Heart left ventricle (tissue), 16 donors: ENCODE measurements at places on chromosomes 16 and 17. TPM values are rescaled to one million over a fixed set of nuclear protein-coding genes. Genes with fewer than 3 reads are reported as not detected.
A peak's percentile ranks its signal among the peaks of the same experiment; 100 is the strongest.

- DNase-seq = no peak
Measured at GRCh38 chr16:48378836-48379235, 6.4 kb downstream of the SIAH1 start.

- DNase-seq = no peak
Measured at GRCh38 chr16:27483088-27483437, 66.7 kb downstream of the GTF3C1 start.

The NME3 gene
- total RNA-seq = 32.5 TPM

GRCh38 chr17:7177191-7177953 lies 1.8 kb downstream of the ASGR1 start:
- DNase-seq = peak; percentile 57

DNA sequence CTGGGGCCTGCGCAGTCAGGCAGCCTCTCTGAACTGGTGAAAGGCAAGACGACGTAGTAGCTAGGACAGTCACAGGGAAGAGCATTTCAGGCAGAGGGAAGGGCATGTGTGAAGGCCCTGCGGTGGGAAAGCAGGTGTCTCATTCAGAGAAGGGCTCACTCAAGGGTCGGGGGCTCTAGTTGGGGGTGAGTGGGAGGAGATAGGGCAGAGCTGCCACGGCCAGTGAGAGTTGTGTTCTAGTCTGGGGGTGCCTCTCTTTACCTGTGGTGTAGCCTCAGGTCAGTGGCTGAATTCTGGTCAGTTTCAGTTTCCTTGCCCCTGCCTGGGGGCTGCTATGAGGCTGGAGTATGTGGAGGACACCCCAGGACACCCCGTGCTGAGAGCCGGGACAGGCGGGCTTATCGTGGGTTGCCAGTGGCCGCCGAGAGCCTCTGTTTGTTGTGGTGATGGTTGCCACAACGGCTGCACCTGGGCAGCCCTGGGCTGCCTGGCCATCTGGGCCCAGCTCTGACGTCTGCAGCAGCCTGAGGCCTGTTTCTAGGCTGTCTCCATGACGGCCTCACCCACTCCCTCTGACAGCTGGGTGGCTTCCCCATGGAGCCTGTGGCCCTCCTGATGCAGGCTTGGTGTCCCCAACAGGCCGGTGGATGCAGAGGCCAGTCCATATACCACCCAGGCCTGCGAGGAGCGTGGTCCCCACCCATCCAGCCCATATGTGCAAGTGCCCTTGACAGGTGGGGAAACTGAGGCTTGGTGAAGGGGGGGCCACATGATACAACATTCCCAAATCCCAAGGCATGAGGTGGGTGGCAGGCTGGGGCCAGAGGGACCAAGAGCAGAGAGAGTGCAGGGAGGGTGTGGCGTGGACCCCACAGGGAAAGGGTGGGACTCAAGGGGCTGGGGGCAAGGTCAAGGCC lies 10.8 kb downstream of the MAP2K3 start:
- peak; percentile 71 for DNase-seq

GRCh38 chr16:70592106-70592571 lies 54.2 kb upstream of the IL34 start:
- peak; percentile 59 for DNase-seq

The DHRS7B gene
- 20.2 TPM for total RNA-seq

DNA sequence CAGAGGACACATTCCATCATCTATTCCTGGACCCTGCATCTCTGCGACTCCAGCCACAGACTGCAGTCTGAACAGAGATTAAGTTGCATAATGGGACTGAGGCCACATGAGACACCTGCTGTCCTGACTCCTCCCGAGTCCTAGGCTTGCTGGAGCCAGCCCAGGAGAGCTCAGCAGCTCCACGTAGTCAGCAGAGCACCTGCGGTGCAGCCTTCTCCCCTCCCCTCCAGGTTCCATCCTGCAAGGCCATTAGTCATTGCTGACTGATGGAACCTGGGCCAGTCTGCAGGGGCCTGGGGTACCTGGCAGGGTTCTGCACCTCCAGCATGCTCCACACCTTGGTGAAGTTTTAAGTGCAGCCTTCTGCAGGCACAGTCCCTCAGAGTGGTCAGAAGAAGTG lies 76.7 kb downstream of the PLD6 start:
- peak; percentile 29 for DNase-seq

- DNase-seq = peak; percentile 36
Measured at GRCh38 chr16:56888806-56889205, 23.8 kb downstream of the SLC12A3 start.

The ZNF469 gene
- 0.53 TPM for total RNA-seq

- peak; percentile 60 for DNase-seq
Measured at GRCh38 chr17:76524598-76525512, 12.7 kb downstream of the CYGB start.

The MFAP4 gene
- 28.1 TPM for total RNA-seq

DNA sequence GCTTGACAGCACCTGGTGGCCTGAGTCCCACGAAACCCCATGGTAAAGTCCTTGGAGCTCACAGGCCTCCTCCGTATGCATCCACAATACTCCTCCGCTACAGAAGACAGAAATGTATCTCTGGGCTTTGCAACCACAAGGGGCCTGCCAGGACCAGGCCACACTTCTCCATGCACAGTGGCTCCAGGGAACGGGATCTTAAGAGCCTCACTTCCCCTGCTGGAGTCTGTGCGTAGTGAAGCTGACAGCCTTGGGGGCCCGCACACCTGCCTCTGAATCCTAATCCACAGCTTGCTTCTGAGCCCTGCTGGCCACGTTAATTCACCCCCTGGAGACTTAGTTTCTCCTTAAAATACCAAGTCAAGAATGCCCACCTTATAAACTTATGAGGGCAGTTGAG lies 125.7 kb downstream of the COPRS start:
- no peak for DNase-seq

The FOXN1 gene
- total RNA-seq = not detected

DNA sequence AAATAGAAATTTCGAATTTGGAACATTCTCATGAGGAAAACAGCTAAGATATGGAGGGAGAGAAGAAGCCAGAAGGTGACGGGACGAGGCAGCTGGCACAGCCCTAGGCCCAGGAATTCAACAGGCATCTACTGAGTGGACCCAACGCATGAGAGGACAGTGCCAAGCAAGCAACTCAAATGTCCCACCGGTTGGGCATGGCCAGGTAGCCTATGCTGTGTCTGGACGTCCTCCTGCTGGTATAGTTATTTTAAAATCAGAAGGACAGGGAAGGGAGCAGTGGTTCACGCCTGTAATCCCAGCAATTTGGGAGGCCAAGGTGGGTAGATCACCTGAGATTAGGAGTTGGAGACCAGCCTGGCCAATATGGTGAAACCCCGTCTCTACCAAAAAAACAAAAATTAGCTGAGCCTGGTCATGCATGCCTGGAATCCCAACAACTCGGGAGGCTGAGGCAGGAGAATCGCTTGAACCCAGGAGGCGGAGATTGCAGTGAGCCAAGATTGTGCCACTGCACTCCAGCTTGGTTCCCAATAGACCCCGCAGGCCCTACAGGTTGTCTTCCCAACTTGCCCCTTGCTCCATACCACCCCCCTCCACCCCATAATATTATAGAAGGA lies 2.0 kb downstream of the GH1 start:
- DNase-seq = no peak

- DNase-seq = peak; percentile 25
Measured at GRCh38 chr16:15807603-15808009, 49.2 kb downstream of the MYH11 start.

The NECAB2 gene
- total RNA-seq = 0.88 TPM

- no peak for DNase-seq
Measured at GRCh38 chr17:69539781-69540319, 125.4 kb downstream of the MAP2K6 start.

GRCh38 chr17:83128306-83129240 lies 49.2 kb downstream of the METRNL start:
- DNase-seq = no peak

GRCh38 chr17:75829747-75830146 lies 14.5 kb downstream of the UNC13D start:
- no peak for DNase-seq

- no peak for DNase-seq
Measured at GRCh38 chr16:64919929-64920607, 201.8 kb downstream of the CDH11 start.

The CMTM1 gene
- total RNA-seq = 0.67 TPM

DNA sequence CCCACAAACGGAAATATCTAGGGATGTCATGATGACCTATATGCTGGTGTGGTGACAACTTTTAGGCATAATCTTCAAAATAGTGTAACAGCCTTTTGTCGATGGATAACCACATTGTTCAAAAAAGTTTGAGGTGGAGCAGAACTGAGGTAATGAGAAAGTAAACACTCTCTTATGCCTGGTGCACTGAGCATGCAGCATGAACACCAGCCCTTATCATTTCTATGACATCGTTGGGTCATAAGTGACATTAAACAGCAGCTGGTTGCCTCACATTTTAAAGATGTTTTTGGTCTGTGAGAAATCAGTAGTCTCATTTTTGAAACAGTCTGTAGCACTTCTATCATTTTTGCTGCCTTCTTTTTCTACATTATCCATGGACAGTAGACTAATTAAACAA lies 1.8 kb downstream of the KRT23 start:
- no peak for DNase-seq

- DNase-seq = no peak
Measured at GRCh38 chr16:75280331-75280804, 28.9 kb upstream of the BCAR1 start.

- no peak for DNase-seq
Measured at GRCh38 chr17:14813649-14814370, 451.3 kb downstream of the PMP22 start.

GRCh38 chr16:3519581-3519980 lies 18.8 kb downstream of the CLUAP1 start:
- DNase-seq = no peak

The VPS4A gene
- 28.4 TPM for total RNA-seq

The NXPH3 gene
- total RNA-seq = 3.9 TPM

- no peak for DNase-seq
Measured at GRCh38 chr16:55263271-55264250, 60.4 kb upstream of the IRX6 start.

DNA sequence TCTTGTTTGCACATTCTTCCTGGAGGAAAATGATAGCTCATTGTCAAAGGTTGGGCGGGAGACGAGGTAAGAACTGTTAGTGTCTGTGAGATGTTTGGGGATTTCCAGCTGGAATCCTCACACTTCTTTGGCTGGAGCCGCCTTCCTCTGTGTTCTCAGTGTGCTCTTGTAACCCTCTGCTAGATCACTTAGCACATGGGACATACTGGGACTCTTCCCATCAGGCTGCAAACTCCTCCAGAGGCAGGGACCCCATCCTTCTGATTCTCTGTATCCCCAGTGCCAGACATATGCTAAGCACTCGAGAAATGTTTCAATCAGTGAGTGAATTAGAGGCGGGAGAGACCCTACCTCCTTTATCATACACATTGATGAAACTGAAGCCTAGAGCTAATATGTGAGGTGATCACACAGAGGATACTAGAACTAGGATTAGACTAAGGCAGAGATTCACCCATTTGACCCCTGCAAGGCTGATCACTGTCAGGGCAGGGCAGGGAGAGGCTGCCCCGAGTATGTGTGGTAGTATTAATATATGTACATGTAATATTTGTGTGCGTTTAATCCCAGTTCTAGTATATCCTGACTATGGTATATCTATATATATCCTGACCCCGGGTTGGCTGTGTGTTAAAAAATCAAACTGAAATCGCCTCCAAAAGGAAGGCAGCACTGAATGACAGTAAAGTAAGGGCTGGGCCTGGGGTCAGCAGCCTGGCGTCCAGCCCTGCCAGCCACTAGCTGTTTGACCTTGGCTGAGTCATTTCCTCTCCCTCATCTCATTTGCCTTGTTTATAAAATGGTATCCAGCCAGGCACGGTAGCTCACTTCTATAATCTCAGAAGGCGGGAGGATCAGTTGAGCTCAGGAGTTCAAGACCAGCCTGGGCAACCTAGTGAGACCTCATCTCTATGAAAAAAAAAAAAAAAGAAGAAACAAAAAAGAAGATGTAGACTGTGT lies 75.5 kb upstream of the TBX2 start:
- DNase-seq = no peak

The CMC2 gene
- total RNA-seq = 89.0 TPM

The MMP15 gene
- 68.4 TPM for total RNA-seq

DNA sequence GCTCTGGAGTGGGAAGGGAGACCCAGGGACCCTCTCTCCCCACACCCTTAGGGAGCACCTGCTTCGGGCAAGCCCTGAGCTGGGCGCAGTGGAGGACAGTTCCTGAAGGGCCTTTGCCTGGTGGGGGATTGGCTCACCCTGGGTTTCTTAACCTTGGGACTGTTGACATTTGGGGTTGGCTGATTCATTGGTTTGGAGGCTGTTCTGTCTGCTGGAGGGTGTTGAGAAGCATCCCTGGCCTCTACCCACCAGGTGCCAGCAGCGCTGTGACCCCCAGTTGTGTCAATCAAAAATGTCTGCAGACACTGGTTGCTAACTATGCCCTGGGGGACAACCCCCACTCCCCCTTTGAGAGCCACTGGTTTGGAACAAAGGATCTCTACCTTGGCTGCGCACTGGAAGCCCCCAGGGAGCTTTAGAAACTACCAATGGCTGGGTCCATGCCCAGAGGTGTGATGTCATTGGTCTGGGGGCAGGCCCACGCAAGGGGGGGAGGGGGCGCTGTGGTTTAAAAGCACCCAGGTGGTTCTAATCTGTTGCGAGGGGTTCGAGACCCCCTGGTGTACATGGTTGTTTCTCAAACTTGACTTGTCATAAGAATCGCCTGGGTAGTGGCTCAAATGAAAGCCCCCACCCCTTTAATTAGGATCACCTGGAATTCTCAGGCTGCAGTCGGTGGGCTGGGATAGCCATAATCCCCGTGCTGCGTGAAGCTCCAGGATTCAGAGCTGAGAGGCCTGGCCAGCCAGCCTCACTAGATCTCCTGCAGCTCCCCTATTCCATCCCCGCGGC lies 151.9 kb upstream of the GSE1 start:
- DNase-seq = no peak

The TADA2A gene
- total RNA-seq = 15.2 TPM

DNA sequence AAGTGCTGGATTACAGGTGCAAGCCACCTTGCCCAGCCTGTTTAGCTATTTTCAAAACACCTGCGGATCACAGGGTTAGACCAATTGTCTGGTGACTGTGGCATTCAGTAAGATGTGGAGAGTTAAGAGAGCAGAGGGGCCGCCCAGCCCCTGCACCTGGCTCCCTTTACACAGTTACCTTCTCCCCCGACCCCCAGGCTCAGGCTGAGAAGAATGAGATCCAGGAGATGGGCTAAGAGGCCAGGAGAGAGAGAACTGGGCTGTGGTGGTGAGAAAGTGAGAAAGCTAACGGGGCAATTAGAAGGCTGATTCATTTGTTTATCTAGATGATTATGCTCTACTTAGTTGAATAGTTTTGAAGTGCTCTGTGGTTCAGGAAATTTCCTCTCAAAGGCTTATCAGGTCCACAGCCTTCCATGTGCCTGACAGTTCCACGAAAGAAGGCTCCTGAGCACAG lies 67.8 kb upstream of the AXIN2 start:
- DNase-seq = no peak

The KRTAP1-1 gene
- not detected for total RNA-seq

The FBXL16 gene
- 1.00 TPM for total RNA-seq
